A673 (cell line): ENCODE measurements at places on chromosomes 1 and 21. TPM values are rescaled to one million over a fixed set of nuclear protein-coding genes. Genes with fewer than 3 reads are reported as not detected.

SYTL1 gene
- total RNA-seq: 2.1 and 3.6 TPM in 2 replicates

HSD11B1 gene
- not detected in 2 replicates for total RNA-seq

DNM3 gene
- total RNA-seq: 0.71 and 0.94 TPM in 2 replicates

PCNX2 gene
- 9.1 and 9.6 TPM in 2 replicates for total RNA-seq

GRCh38 chr1:6603238-6603914 is 707 bp upstream of the KLHL21 start:
- DNase-seq: peak; percentile 74

DNA sequence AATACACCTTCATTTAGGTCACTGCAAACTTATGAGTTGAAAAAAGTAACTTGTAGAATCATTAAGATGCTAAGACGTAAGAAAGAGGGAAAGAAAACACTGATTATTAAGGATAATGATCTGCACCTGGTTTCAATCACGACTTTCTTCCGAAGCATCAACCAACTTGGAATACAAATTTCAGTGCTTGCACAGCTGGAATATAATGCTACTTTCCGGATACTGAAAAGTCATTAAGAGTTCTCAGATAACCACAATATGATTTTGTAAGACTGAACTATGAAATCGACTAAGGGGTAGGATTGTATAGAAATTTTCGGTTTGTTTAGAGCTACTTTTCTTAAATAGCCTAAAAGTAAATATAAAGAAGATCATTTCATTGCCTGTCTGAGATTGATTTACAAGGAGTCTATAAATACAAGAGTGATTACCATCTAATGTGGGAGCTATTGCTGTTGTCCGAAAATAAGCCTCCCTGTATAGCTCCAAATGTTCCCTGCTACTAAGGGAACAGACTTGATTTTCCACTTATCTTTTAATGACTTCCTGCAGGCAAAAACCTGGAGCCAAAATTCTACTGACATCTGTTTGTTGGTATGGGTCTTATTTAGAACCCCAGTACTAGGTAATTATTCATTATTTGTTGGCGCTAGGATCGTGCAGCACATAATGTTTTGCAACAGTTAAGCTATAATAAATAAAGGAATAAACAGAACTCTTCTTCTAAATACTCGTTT is 673.3 kb downstream of the KCNT2 start:
- DNase-seq: peak; percentile 39

- DNase-seq: peak; percentile 74
These were observed 4.0 kb downstream of the JUN start for GRCh38 chr1:58779801-58780382.

DNA sequence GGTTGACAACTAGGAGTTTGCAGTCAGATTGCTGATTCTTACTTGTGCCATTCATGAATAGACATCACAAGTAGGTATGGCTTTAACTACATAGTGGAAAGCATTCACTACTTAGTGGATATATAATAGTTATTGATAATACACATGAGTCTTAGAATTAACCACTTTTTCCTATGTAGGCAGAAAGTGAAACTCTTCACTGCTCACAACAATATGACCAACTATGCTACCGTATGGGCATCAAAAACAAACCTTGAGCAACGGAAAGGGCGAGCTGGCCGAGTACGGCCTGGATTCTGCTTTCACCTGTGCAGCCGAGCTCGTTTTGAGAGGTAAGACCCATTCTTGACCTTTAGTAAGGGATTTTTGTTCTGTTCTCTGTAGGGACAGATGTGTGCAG is 38.7 kb downstream of the DHX9 start:
- no peak for DNase-seq

GRCh38 chr1:79667848-79668696 is 661.5 kb upstream of the ADGRL4 start:
- DNase-seq: no peak

GRCh38 chr1:242057745-242058115 is 58.8 kb upstream of the MAP1LC3C start:
- peak; percentile 2 for DNase-seq

GRCh38 chr1:231139125-231139649 is 22.7 kb upstream of the TRIM67 start:
- DNase-seq: no peak

DNA sequence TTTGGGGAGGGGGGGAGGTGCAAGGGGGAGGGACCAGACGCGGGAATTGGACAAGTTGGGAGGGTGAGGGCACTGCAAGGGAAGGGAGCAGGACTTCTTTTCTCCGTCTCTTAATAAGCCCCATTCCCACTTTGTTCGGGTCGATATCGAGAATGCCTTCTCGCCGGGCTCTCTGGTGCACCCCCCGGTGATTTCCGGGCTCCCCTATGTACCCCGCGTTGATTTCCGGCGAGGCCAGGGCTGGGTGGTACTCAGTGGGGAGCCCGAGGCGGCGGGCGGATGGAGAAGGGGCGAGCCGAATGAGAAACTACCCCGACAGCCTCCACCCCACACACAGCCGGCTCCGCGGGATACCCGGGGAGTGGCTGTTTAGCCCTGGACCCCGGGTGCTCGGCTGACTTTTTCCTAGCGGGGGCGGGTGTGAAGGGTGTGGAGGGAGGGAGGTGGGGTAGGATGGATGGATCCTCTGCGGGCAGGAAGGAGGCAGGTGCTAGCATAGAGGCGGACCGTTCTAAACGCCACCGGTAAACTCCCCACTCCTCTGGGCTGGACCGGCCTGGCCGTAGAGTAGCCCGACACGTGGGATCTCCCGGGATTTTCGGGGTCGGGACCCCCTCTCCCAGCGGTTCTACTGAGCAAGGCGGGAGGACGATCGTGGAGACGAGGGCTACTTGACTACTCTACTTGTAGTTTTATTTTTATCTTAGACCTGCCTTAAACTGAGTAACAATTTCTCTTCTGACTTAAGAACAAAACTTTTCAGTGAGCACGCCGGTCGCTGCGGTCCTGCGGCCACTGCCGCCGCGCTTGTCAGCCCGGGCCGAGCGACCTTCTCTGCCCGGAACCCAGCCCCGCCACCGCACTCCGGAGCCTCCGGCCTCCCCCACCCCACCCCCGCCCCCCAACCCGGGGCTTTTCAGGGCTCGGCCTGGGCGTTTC is 1.0 kb downstream of the RNF220 start:
- peak; percentile 54 for DNase-seq

DNA sequence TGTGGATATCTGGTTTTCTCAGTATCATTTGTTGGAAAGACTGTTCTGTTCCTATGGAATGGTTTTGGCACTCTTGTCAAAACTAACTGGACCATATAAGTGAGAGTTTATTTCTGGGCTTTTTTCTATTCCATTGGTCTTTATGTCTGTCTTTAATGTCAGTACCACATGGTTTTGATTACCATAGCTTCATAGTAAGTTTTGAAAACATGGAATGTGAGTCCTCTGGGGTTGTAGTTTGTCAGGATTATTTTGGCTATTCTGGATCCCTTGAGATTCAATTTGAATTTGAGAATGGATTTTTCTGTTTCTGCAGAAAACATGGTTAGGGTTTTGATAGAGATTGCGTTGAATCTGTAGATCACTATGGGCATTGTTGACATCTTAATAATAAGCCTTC is 107.9 kb downstream of the ZFYVE9 start:
- no peak for DNase-seq

GRCh38 chr1:88357729-88358128 is 326.3 kb upstream of the PKN2 start:
- DNase-seq: no peak

GRCh38 chr1:51519865-51520699 is 1.0 kb upstream of the EPS15 start:
- DNase-seq: no peak

GRCh38 chr1:48652334-48652733 is 124.4 kb downstream of the BEND5 start:
- DNase-seq: no peak

GRCh38 chr1:47942240-47942629 is 55.0 kb downstream of the TRABD2B start:
- DNase-seq: no peak

GRCh38 chr1:203217139-203217655 is 12.3 kb downstream of the CHIT1 start:
- DNase-seq: no peak

- no peak for DNase-seq
These were observed 387.6 kb downstream of the PCP4 start for GRCh38 chr21:40254540-40255465.

DNA sequence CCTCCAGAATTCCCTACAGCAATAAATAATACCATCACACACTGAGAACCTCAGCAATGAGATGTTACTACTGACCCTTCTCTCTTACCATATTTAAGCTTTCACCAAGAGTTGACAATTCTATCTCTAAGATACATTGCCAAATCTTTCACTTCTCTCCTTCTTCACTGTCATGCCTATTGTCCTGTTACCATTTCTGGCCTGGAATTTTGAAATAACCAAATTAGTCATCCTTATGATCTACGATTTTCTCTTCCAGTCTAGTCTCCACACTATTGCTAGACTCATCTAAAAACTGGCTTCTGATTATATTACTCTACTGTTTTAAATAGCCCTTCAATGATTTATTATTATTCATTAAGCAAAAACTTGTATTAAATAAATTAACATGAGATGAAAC is 656.1 kb upstream of the ADGRL4 start:
- no peak for DNase-seq
